Neuronal stem cell (in vitro differentiated cells): ENCODE measurements at places on chromosomes 2 and 18.

DNA sequence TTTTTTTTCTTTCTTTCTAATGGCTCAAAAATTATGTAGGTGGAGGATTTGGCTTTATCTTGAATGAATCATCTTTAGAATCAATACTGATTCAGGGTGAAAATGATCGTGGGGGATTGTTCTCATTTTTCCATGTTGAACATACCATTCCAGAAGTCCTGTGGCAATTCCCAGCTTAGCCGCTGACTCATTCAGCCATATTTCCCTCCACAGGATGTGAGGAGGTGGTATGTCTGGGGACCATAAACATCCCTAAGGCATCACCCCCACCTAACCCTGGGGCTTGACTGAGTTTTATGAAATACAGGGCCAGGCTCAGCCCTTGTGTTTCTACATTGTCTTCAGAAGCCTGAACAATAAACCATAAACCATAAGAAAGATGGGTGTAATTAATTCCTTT is 92.7 kb upstream of the FN1 start:
- no peak for DNase-seq

DNA sequence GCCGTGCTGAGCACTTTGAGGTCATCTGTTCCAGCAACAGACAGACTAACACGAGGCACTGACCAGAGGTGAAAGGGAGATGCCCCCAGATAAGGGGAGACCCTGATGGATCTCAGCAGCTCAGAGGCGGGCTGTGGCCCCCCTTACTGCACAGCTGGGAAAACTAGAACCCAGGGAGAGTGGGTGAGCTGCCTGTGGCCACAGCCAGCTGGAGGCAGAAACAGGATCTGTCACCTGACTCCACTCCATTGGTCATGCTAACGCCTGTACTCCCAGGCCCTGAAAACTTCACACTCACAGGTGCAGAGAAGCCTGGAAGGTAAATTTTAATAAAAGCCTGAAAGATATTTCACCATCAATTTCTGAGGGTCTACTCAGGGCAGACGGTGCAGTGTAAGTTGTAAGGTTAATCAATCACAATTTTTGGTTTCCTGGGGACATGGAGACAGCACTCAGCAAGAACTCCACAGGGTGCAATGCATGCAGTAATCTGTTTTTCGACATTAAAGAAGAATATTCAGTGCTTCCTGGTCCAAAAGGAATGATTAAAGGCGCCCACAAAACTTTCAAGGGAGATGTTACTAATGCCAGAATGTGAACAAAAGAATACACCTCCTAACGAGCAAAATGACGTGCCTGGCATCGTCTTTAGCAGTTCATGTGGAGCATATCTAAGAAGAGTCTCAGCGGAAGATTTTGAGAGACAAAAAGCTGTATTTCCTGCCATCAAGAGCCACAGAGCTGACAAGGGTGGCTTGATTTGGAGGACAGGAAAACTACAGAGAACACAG is 173.4 kb downstream of the EIPR1 start:
- no peak for DNase-seq

DNA sequence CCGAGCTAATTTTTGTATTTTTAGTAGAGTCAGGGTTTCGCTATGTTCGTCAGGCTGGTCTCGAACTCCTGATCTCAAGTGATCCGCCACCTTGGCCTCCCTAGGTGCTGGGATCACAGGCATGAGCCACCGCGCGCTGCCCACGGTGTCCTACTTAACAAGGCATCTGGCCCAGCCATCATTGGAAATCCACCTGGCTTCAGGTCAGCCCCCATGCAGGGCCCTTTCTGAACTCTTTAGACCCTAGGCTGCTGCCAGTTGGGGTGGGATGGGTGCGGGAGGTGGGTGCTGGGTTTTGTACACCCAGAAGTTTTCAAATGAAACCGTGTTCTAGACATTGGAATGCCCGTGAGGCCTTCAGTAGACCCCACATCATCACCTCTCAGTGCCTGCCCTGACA is 26.6 kb upstream of the NT5DC4 start:
- no peak for DNase-seq

GRCh38 chr2:117019357-117019756 is 795.1 kb upstream of the DDX18 start:
- DNase-seq, result no peak

DNA sequence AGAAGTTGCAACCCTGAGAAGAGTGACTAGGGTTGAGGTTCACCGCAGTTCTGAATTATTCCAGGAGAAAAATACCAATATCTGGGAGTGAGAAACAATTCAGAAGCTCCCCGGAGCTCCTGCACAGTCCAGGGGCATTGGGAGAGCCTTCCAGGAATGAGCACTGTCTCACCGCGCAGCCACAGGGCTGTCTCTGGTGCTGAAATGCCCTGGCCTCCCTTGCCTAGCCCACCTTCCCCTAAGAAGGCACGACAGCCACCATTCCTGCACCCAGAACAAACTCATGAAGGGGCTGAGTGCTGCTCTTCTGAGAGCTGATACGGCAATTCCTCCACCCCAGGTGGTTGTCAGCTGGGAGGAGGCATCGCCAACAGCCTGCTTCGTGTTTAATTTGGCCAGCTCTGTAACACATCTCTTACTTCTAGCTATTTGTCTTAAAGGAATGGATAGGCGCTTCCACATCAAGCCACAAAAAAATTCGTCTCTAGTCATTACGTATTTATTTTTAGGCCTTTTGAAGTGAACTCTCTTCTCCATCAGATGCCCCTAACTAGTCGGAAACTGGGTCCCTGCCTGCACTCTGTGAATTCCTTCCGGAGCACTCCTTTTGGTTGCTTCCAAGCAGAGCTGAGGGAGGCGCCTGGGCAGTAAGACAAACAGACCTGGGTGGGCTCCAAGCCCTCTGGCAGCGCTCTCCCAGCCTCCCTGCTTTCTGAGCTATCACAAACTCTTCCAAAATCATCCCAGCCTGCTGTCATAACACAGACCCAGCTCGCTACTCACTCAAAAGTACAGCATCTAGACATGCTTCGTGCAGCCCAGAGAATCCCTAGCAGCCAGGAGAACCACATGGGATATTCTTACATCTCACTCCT is 120.5 kb upstream of the CCDC68 start:
- no peak for DNase-seq

DNA sequence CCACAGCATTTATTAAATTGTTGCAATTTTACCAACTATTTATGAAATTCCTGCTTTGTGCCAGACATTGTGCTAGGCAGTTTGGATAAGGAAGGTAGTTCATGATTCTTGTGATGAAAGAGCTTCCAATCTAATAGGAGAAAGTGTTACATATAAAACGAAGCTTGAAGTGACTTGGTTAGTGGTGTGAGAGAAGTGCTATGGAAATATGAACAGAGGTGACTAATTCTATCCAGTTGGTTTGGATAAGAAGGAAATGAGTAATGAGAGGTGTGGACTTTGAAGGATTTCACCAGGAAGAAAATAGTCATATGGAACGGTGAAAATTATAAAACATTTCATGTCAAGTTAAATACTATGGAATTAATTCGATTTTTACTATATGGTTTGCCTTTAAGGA is 48.6 kb downstream of the EML6 start:
- DNase-seq, result no peak

GRCh38 chr2:206558492-206558891 is 83.8 kb upstream of the FAM237A start:
- no peak for DNase-seq

DNA sequence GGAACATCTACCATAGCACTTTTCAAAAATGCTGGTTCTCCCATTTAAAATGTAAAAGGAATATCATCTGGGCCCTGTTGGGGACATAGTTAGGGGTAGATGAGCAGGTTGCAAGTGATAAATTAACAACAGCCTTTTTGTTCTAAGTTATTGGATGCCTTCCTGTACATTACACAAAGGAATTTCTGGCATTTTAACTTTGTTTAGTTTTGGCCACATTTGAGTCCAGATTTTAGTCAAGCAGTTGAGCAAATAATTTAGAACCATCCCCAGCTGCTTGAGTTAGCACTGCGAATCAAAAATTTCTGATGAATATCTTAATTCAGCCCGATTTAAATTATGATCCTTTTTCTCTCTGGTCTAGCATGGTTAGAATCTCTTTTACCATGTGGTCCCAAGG is 124.4 kb downstream of the TTC27 start:
- no peak for DNase-seq

DNA sequence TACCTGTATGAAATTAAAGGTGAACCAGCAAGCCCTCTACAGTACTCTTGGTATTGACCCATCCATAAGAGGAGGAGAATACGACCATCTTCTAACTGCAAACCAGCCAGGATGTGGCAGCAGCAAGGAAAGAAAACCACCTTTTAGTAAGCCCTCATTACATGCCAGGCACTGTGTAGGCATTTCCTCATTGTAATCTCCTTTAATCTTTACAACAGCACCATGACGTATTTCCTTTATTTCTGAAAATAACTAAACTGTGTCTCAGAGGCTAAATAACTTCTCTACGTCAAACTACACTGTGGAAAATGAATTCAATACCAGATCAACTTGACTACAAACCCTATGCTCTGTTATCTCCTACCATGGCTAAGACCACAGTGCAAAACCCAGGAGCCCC is 18.2 kb downstream of the WDR35 start:
- DNase-seq, result no peak

DNA sequence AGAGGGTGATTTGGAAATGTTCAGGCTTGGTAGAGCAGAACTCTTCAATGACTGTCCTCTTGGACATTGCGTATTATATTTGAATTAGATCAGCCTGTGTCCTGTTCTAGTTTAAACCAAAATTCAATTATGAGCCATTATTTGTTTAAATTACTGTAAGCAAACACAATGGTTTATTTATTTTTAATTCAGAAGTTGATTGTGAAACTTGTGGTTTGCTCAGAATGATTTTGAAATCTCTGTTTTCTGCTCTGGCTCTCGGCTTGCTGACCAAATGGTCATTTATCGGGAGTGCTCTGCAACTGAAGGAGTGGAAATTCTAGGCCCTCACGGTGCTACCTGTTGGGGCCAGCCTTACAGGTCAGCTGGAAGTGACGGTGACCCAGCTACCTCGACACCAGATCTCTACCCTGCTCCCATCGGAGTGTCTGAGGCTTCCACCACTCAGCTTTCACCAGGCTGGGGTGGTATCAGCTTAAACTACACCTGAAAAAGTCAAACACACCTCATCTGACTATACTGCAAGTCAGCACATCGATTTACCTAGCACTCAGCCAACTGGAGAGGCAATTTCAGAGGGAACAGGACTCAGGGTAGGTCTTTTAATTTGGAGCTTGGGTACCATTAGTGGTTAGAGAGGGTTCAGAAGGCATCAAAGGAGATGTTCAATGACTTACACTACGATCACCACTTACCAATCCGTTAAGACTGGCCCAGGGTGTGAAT is 36.8 kb upstream of the GPD2 start:
- DNase-seq, result no peak

DNA sequence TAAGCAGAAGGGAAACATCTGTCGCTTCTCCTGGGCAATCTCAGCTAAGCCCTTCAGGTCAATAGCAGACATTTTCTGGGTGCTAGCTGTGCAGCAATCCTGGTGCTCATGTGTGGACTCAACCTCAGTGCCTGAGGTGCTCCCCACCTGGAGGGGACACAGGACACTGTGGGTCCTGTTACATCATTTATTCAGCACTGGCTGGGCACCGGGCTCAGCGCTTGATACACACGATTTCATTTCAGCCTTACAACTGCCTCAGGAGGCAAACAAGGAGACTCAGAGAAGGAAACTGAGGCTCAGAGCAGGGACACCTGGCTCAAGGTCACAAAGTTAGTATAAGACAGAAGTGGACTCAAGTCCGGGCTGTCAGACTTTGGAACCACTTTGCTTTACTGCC is 46.7 kb downstream of the MARCO start:
- no peak for DNase-seq

- DNase-seq, result no peak
Observed at GRCh38 chr18:80130555-80130954, 21.5 kb downstream of the ADNP2 start.

- no peak for DNase-seq
Observed at GRCh38 chr2:235685024-235685721, 191.3 kb downstream of the AGAP1 start.

DNA sequence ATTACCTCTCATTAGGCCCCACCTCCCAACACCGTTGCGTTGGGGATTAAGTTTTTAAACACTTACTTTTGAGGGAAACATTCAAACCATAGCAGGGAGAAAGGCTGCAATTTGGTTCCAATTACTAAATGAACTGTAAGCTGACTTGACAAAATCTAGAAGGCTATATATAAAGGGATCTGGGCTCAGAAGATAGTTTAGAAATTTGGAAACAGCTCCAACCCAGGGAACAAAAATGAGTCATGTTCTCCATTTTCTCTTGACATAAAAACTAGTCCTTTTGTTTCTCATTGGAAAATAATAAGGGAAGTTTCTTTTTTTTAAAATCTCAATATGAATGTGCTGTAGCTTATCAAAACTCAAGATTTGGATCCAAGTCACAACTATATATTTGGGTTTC is 17.5 kb downstream of the MOGAT1 start:
- no peak for DNase-seq

DNA sequence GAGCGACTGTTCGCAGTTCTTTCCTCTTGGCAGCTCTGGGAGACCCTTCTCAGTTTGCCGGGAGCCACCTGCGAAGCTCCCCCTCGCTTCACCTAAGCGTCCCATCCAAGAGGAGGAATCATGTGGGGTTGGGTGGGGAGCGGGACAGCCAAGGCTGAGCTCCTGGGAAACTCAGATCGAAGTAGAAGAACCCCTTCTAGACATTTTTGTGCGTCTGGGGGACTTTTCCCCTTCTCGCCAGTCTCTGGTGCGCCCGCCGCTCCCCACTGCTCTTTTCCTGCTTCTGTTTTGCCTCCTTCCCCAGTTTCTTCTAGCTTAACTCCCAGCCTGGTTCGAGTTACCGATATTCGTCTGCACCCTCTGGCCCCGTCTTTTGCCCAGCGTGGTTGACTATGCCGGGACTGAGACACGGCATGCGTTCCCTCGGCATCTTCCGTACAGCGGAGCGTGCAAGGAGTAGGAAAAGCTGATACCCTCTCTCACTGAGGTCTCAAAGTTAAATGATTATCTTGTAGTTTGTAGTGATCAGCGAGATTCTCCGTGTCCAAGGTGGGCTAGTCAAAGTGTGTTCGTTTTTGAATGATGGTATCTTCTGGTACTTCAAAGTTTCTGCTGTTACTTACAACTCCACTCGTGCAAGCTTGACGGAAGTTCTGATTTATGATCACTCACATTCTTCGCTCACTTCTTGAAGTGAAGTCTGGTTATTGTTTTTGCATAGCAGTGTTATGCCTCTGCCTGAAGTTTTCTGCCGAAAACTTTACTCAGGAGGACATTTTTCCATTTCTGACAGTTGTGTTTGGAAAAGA is 664 bp downstream of the CAMKMT start:
- no peak for DNase-seq

DNA sequence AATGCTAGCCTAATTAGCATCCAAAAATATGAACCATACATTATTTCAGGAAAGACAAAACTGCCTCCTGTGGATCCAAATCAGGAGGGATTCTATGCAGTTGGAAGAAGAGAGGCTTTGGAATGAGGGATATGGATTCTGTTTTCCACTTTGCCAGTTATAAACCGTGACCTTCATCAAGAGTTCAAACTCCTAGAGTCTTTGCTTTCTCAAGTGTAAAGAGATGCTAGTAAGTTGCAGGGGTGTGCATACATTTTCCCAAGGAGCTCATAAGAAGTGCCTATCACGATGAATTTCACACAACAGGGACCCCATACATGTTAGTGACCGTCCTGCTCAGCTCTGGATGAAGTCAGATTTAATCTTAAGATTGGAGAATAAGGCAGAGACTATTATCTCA is 542.5 kb downstream of the SOX11 start:
- DNase-seq, result no peak

GRCh38 chr2:215752436-215752835 is 260.9 kb downstream of the MREG start:
- no peak for DNase-seq
